ENCODE measurements at places on chromosomes 4 and X.

DNA sequence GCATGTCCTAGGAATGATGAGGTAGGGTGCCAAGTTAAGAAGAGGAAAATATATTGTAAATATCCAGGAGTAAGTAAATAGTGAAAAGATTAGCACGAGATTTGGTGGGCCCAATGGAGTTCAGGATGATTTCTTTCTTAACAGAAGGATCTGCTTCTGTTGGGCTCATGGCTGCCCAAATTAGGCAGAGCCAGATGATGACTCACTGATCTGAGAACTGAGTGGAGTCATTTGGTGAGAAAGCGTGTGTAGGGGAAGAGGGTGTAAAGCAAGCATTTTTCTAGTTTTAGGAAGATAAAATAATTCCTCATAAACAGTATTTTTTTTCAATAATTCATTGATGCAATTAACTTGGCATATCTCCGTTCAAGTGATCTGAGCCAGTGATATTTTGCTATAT is 1.6 kb downstream of the TBX22 start:
- no peak for DNase-seq

- DNase-seq = no peak
Measured at GRCh38 chr4:6196871-6197270, 3.5 kb downstream of the JAKMIP1 start.

- no peak for DNase-seq
Measured at GRCh38 chrX:15344106-15344505, 8.8 kb upstream of the PIGA start.

GRCh38 chrX:23779025-23779424 is 3.9 kb upstream of the SAT1 start:
- no peak for DNase-seq

DNA sequence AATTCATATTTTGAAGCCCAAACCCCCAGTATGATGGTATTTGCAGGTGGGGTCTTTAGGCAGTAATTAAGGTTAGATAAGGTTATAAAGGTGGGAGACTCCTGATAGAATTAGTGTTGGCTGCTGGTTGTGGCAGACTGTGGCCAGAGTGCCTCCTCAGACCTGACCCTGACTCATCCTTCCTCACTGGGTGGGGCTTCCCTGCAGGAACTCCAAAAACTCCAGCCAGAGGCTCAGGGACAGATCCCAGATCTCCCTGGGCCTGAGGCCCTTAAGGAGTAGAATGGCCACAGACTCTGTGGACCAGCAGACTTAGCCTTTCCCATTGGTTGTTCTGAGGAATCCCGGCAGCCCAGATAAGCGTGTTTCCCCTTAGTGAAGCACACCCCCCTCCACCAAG is 463.0 kb upstream of the CPEB2 start:
- no peak for DNase-seq

DNA sequence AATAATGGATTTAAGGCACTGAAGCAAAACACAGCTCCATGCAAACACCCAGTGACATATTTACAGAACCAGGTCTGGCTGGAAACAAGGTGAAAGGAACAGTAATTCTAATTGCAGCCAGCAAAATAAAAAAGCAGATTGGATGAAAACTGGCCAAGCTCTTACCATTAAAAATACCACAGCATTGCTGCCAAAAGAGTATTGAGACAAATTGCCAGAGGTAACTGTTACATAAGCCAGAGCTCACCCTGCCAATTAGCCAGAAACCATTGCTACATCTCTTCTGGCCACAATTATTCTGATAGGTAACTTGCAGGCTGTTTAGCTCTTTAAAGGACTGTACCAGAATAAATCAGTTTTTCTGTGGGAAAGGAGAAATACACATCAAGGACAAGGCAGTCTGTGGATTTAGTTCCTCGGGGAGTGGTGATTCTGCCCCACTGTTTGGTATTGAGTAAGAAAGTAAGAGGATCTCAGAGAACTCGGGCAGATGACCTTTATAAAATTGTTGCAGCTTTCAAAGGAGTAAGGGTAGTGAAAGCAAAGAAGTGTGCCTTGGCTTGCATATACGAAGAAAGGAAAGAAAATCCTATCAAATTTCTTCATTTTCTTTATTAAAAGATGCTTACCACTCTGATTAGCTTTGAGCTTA is 369.5 kb downstream of the PPP3CA start:
- DNase-seq = no peak
